GM10248 (cell line): ENCODE measurements at places on chromosomes 5 and 9.

DNA sequence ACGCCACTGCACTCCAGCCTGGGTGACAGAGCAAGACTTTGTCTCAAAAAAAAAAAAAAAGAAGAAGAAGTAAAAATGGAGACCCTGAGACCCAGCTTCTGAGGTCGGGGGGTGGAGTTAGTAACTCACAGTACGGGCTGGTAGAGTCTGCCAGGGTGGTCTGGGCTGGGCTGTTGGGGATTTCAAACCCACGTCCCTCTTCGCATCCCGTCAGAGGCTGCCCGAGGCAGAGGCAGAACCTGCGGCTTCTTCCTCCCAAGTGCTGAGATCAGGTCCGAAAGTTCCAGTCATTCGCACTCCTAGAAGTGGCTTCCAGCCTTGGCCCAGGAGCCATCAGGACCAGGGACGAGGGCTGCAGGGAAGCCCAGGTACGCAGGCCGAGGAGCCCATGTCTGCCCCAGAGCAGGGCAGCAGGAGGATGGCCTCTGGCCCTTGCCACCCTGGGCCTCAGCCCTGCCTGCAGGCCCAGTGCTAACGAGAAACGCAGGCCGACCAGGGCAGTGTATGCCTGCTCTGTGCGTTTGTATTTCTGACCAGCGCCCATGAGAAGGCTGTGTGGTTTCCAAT lies 9.9 kb upstream of the SLC2A6 start:
- no peak for DNase-seq

- DNase-seq: no peak
Measured at GRCh38 chr9:38200431-38200830, 131.4 kb upstream of the SHB start.

DNA sequence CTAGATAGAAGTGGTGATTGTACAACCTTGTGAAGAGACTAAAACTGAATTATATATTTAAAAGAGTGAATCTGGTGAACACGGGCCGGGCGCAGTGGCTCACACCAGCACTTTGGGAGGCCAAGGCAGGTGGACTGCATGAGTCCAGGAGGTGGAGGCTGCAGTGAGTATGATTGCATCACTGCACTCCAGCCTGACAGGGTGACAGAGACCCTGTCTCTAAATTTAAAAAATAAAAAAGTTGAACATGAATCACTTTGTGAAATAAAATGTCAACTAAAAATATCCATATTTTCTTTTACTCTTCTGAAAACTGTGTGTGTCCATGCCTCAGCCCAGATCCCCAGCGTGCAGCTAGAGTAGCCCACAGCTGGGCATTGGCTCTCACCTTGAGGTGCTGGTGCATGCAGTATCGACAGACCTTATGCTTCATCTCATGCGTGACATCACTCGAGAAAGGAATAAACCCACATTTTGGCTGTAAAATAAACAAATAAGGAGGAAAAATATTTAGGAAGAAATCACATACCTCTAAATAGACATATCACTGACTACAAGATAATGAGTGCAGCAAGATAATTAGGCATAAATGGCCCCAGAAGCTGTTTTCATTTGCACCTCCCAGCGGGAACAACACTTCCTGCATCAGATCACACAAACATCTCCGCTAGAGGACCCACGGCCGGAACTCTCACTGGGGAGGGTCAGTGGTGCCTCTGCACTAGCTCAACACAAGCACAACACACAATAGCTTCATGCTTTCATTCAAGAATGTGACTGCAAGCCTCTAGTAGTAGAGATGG lies 22.1 kb downstream of the IPPK start:
- DNase-seq: no peak

DNA sequence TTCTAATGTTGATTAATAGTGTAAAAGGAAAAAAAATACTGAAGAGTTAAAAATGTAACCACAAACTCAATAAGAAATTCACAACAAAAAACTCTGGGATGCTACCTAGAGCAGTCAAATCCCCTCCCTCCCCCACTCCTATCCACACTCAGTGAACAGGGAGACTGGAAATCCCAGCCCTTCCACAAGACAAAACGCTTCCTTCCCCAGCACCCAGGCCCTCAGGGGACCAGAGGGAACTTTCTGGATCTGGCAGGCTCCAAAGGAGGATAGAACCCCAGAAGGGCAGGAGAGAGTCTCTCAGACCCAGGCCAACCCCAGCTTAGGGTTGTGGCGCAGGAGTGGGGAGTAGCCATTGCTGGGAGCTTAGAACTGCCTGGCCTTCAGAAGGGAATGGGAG lies 55.0 kb downstream of the DCP2 start:
- DNase-seq: no peak

- no peak for DNase-seq
Measured at GRCh38 chr5:107593009-107593408, 77.7 kb downstream of the EFNA5 start.

GRCh38 chr5:83927140-83927733 lies 206.6 kb upstream of the HAPLN1 start:
- DNase-seq: peak; percentile 15

DNA sequence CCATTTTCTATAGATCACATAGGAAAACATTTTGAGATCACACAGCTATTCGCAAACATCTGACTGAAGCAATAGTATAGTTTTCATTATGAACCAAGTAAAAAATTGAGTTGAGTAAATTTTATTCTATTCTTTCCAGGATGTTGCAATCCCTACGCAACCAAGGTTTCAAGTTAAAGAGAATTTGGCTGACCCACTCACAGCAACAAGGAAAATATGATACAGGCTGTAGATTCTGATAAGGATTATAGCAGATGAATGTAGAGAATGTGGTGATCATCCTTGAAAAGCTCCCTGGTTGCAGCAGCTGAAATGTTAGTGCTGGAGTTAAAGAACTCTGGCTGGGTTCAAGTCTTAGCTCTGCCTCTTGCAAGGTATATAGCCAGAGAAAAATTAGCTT lies 4.7 kb downstream of the ABCA1 start:
- no peak for DNase-seq

GRCh38 chr5:40041452-40041851 lies 616.7 kb upstream of the DAB2 start:
- DNase-seq: no peak

GRCh38 chr5:159855476-159856191 lies 60.6 kb upstream of the ADRA1B start:
- DNase-seq: no peak

DNA sequence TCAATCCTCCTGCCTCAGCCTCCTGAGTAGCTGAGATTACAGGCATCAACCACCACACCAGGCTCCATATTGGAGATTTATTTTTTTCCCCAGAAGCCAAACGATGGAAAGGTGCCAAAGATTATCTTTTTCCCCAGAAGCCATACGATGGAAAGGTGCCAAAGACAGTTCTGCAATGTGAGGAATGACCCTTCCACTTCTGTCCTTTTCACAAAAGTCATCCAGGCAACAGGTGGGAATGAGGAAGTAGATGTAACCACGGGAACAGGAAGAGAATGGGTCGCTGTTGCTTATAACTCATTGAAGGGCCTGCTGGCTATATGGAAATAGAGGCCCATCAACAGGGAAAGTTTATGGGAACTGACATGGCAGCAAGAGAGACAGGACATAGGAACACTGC lies 233.7 kb upstream of the MSX2 start:
- no peak for DNase-seq

- no peak for DNase-seq
Measured at GRCh38 chr5:172848419-172848818, 14.4 kb downstream of the ERGIC1 start.

GRCh38 chr9:127005770-127006314 lies 91.3 kb downstream of the RALGPS1 start:
- no peak for DNase-seq

DNA sequence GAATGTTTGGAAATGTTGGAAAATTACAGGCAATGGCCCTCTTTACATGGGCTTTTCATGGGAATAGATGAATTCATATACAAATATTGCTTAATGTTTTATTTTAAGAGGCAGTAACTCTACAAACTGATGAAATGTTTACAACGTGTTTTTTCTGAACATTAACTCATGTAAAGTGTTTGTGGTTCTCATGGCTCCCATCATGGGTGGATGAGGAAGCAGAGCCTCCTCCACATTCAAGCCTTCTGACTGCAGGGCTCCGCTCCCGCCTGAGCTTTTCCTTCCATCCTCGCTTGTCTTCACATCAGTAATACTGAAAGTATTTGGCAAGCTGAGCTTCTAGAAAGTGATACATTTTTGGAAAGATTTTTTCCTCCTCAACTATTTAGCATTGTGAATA lies 204.2 kb downstream of the ARHGAP26 start:
- DNase-seq: no peak

DNA sequence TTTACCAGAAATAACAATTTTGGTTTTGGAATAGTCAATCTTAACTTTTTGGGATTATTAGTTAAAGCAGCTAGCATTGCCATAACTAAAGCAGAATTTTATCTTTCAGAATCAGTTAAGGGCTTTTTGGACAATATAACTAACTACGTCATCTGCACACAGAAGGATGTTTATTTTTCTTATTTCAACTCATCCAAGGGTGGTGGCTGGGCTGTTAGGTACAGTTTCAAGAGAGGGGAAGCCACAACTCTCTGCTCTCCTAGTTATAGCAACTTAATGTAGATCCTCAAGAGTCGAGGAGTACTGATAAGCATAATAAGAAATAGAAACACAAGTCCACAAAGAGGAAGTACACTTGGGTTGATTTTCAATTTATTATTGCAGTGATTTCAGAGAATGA lies 65.6 kb downstream of the ANKRD55 start:
- DNase-seq: no peak

DNA sequence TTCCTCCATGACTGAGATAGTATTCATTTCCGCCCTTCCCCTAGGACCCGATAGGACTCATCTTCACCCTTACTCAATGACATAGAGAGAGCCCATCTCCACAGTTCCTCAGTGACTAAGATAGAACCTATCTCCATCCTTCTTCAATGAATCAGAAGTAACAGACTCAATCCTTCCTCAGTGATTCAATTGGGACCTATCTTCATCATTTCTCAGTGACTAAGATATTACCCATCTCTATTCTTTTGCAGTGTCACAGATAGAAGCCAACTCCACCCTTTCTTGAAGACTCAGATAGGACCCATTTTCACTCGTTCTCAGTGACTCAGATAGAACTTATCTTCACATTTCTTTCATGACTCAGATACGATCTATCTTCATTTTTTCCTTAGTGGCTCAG lies 164.6 kb downstream of the FBXO4 start:
- DNase-seq: no peak

DNA sequence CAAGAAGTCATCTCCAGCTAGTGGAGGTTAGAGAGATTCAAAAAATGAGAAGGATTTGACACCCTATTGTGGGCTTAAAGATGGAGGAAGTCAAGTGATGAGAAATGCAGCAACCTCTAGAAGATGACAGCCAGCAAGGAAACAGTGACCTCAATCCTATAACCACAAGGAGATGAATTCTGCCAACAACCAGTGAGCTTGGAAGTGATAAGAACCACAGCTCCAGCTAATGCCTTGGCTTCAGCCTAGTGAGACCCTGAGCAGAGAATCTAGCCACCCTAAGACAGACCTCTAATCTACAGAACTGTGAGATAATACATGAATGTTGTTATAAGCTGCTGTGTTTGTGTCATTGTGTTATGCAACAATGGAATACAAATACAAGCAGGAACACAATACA lies 262.4 kb downstream of the GRIA1 start:
- DNase-seq: no peak

DNA sequence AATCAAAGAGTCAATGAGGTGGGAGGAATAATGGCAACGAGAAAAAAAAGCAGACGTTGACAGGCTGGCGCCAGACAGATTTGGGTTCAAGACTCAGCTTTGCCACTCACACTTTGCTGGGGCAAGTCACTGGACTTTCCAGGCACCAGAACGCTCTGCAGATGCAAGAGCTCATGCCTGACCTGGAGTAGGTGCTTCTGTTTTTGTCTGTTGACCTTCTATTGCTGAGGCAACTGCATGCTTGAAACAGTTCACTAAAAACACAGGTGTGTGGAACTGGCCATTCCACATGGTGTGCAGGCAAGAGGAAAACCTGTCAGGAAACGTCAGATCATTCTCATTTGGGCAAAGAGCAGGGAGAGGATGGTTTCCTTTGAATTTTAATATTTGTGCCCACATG lies 161.2 kb upstream of the SMIM23 start:
- DNase-seq: no peak

GRCh38 chr5:121954086-121954485 lies 7.7 kb upstream of the SRFBP1 start:
- DNase-seq: no peak

- no peak for DNase-seq
Measured at GRCh38 chr9:93686880-93687236, 110.5 kb downstream of the PHF2 start.

DNA sequence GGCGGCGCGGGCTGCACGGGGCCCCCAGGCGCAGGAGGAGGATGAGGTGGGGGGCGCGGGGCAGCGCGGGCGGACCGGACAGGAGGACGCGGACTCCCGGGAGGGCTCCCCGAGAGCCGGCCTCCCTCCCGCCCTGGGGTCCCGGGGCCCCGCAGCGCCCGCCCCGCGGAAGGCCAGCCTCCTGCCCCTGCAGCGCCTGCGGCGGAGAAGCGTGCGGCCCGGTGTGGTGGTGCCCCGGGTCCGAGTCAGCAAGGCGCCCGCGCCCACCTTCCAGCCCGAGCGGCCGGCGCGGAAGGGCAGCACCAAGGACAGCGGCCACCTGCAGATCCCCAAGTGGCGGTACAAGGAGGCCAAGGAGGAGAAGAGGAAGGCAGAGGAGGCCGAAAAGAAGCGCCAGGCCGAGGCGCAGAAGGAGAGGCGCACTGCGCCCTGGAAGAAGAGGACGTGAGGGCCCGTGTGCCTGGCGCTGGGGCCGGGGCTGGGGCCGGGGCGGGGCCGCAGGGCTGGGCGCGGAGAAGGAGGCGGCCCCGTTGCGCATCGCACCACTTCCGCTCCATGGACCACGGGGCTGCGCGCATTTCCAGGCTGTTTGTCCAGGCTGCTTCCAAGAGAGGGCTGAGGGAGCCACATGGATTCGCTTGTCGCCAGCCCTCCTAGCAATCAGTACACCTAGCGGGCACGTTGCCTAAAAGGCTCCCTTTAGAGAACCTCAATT lies 86.0 kb downstream of the ANKRD33B start:
- DNase-seq: no peak

DNA sequence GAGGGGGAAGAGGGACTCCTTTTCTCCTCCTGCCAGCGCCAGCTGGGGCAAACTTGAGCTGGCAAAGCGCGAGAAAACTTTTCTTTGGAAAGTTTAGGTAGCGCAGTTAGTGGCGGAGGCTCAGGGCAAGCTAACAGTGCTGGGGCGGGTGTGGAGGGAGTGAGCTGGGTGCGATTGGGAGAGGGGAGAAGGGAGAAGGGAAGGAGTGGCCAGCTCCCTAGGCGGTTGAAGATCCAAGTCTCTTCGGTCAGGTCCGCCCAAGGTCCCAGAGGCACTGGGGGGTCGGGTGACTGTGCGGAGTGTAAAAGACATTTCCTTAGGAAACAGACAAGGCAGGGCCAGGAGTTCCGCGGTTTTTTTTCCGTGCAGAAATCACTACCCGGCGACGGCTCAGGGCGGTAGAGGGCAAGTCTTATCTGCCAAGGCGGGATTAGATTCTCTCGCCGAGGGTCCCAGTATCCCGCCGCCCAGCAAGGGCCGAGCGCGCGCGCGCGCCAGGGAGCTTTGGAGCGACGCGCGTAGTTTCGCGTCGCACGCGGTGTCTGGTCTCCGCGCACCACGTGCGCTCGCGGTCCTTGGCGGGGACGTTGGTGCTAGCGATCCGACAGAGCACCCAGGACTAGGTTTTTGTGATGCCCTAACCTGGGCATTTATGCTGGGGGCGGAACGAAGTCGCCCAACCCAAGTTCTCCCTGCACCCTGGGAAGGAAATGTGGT lies 33.6 kb upstream of the NFIB start:
- DNase-seq: no peak

GRCh38 chr5:169702693-169703481 lies 65.8 kb downstream of the DOCK2 start:
- peak; percentile 58 for DNase-seq
